ENCODE measurements at places on chromosomes 3 and 15.

DNA sequence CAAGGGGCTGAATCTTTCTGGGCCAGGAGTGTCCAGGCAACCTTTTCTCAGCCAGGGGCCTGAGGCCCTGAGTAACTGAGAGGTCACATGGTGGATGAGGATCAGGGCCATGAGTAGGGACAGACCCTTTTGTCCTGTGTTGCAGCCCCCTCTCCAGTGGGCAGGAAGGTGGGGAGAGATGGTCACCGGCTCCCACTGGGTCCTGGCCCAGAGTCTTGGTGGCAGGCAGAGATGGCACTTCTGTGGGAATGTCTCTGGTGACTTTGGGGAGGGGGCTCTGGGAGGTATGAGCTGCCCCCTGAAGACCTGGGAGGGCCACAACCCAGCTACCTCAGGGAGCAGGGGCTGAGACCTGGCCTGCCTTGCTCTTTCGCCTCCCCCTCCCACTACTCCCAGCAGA, 6.8 kb downstream of the ESYT3 start:
- no peak for DNase-seq

GRCh38 chr3:144865948-144866347, 894.3 kb downstream of the DIPK2A start:
- DNase-seq = no peak

- no peak for DNase-seq
Observed at GRCh38 chr15:92907896-92908712, 8.0 kb downstream of the CHD2 start.

- DNase-seq = no peak
Observed at GRCh38 chr3:95894820-95895219, 919.6 kb upstream of the EPHA6 start.

- DNase-seq = no peak
Observed at GRCh38 chr15:70523616-70524015, 239.7 kb downstream of the UACA start.

DNA sequence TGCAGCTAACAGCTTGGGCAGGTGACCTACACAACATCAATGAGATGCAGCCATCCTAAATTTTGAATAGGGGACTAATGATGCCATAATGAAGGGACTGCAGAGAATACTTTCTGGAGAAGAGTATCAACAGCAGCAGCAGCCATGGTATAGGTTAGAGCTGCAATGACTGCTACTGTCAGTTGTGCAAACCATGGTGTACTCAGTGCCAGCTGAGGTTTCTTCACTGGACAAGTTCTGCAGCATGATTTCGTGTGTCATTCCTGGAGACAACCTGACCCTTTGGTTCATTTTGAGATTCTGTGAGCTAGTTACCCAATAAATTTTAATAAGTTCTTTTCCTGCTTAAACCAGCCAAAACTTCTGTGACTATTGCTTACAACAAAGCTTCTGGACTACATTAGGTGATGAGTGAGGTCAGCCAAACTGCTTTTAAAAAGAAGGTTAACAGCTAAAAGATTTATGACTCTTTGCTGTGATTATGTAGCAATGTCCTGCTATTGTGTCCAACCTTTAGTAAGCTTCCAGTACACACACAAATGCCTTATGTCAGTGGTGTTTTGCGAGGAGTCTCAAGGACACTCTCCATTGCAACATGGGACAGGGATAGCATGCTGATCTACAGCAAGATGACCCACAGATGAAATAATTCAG, 4.8 kb upstream of the DAZL start:
- no peak for DNase-seq

GRCh38 chr3:124707656-124708062, 22.6 kb upstream of the UMPS start:
- DNase-seq = no peak
